Right lobe of liver (tissue), 6 donors: ENCODE measurements at places on chromosomes 4 and X. TPM values are rescaled to one million over a fixed set of nuclear protein-coding genes. Genes with fewer than 3 reads are reported as not detected.

The CRMP1 gene
- not detected for total RNA-seq

The HHIP gene
- 3.3 TPM for total RNA-seq

The GLRA3 gene
- not detected for total RNA-seq

DNA sequence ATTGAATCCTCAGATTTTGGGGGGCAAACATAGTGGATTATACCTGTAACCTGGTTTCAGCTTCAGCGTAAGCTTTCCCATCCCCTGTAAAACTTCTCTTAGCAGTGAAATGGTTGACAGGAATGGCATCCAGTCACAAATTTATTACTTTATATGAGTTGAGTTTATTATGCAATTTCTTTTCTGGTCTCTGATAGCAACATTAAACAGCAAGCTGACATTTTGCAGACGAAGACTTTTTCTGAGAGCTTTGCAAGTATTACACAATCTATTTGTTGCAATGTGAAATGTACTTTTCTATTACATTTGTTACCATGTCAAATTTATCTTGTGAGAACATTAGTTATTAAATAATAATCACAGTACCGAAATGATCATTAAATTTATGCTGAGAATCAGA is 60.6 kb downstream of the GSPT2 start:
- no peaks in the 10 kb centered on the region for H3K4me1 ChIP-seq
- no peaks in the 10 kb centered on the region for H3K36me3 ChIP-seq
- peak overlapping the region; percentile 63 for H3K4me3 ChIP-seq
- H3K27me3 ChIP-seq: no peaks in the 10 kb centered on the region
- H3K27ac ChIP-seq: no peak overlapping the region

- no peak overlapping the region for H3K27ac ChIP-seq
- no peak for DNase-seq
- no peak overlapping the region for H3K4me3 ChIP-seq
- no peaks in the 10 kb centered on the region for H3K36me3 ChIP-seq
Measured at GRCh38 chr4:1753294-1753696, 32.0 kb downstream of the TACC3 start.

GRCh38 chr4:181548873-181549575 is 694.2 kb upstream of the TENM3 start:
- no peak overlapping the region for H3K27ac ChIP-seq
- no peaks in the 10 kb centered on the region for H3K27me3 ChIP-seq
- no peak overlapping the region for H3K4me3 ChIP-seq
- H3K4me1 ChIP-seq: no peaks in the 10 kb centered on the region
- H3K36me3 ChIP-seq: no peaks in the 10 kb centered on the region

DNA sequence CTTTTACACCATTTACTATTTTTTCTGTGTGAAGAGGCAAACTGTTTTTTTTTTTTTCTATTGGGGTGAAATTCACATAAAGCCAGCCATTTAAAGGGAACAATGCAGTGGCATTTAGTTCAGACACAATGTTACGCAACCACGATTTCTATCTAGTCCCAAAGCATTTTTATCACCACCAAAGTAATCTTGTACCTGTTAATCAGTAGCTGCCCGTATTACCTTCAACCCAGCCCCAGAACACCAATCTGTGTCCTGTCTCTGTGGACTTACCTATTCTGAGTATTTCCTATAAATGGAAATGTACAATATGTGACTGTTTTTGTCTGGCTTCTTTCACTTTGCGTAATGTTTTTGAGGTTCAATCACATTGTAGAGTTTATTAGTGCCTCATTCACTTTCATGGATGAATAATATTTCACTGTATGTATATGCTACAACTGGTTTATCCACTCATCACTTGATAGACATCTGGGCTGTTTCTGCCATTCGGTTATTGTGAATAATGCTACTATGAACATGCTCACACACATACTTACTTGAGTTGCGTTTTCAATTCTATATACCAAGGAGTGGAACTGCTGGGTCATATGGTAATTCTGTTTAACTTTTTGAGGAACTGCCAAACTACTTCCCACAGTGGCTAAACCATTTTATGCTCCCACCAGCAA is 116.2 kb downstream of the CDS1 start:
- H3K27ac ChIP-seq: no peak overlapping the region
- H3K4me3 ChIP-seq: no peak overlapping the region
- H3K36me3 ChIP-seq: no peaks in the 10 kb centered on the region

DNA sequence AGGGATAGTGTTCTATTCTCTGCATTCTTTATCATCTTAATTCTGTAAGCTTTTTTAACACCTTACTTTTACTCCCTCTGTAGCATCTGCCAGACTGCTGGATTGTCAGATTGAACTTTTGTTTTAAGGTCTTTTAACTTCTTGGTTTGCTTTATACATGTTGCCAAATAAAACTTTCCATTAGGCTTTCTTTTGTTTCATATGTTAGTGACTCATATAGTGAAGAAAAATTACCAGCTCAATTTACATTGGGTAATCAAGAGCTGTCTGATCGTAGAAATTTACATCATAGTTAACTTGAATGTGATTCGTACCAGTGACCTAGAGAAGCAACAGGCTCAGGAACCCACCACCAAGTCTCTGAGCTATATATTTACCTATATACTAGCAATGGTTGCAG is 28.5 kb upstream of the KLHL4 start:
- H3K27me3 ChIP-seq: peaks cover 9% of the 10 kb centered on the region
- H3K4me3 ChIP-seq: no peak overlapping the region
- H3K36me3 ChIP-seq: no peaks in the 10 kb centered on the region
- no peak for DNase-seq

- H3K36me3 ChIP-seq: no peaks in the 10 kb centered on the region
- H3K27me3 ChIP-seq: no peaks in the 10 kb centered on the region
- H3K4me3 ChIP-seq: no peak overlapping the region
- H3K27ac ChIP-seq: no peak overlapping the region
- H3K4me1 ChIP-seq: no peaks in the 10 kb centered on the region
- no peak for DNase-seq
Measured at GRCh38 chr4:108834835-108835384, 72.1 kb upstream of the ETNPPL start.

GRCh38 chrX:13598877-13599276 is 29.5 kb downstream of the EGFL6 start:
- H3K27ac ChIP-seq: no peak overlapping the region
- no peak overlapping the region for H3K4me3 ChIP-seq
- H3K27me3 ChIP-seq: no peaks in the 10 kb centered on the region
- DNase-seq: no peak
- H3K36me3 ChIP-seq: no peaks in the 10 kb centered on the region

DNA sequence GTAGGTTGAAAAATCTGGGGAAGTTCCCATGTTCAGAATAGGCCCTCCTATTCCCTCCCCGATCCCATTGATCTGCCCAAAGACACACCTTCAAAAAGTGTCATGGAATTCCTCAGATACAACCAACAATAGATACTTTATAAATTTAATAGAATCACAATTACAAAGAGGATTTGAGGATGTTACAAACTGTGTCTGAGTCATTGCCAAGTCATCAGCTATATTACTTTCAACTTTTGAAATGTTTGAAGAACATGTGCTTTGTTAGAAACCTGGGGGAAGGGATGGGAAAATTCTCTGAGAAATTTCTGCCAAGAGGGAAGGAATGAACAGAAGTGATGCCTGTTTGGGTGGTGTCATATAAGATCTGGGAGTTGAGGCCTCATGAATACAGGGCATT is 46.7 kb downstream of the KCNIP4 start:
- no peaks in the 10 kb centered on the region for H3K36me3 ChIP-seq
- DNase-seq: no peak
- H3K27me3 ChIP-seq: no peaks in the 10 kb centered on the region
- no peaks in the 10 kb centered on the region for H3K4me1 ChIP-seq

DNA sequence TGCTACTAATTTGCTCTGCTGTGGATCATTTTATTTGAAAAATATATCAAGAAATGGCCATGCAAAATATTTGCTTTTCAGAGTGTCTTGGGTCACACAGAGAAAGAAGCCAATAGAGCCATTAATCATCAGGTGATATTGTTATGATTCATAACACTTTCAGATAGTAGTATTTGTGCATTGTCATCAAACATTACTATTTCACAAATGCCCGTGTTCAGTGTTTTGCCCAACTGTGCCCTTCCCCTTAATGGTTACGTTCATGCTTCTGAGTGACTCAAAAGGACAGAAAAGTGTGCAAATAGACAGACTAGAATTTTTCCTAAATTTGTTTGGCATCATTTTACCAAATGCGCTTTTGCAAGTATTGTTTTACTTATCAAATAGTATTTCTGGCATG is 46.5 kb downstream of the PHOX2B start:
- no peak overlapping the region for H3K27ac ChIP-seq
- H3K4me1 ChIP-seq: no peaks in the 10 kb centered on the region

DNA sequence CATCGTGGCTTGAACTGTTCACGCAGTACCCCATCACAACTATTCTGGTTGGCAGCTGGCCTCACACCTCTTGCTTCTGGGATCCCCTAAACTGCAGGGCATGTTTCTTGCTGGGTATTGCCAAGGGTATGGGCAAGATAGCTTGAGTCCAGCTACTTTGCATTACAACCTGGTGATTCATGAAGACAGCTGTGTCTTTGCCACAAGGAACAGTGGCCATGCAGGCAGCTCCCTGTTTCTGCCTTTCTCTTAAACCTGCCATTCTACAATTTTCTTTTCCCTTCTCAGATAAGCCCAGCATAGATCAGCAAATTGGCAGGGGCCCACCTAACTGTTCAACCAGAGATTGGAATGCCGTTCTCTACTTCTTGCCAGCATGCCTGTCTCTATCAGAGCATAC is 42.8 kb downstream of the TENM3 start:
- no peak overlapping the region for H3K4me3 ChIP-seq
- no peak for DNase-seq
- H3K27ac ChIP-seq: no peak overlapping the region
- no peaks in the 10 kb centered on the region for H3K27me3 ChIP-seq
- H3K4me1 ChIP-seq: no peaks in the 10 kb centered on the region

DNA sequence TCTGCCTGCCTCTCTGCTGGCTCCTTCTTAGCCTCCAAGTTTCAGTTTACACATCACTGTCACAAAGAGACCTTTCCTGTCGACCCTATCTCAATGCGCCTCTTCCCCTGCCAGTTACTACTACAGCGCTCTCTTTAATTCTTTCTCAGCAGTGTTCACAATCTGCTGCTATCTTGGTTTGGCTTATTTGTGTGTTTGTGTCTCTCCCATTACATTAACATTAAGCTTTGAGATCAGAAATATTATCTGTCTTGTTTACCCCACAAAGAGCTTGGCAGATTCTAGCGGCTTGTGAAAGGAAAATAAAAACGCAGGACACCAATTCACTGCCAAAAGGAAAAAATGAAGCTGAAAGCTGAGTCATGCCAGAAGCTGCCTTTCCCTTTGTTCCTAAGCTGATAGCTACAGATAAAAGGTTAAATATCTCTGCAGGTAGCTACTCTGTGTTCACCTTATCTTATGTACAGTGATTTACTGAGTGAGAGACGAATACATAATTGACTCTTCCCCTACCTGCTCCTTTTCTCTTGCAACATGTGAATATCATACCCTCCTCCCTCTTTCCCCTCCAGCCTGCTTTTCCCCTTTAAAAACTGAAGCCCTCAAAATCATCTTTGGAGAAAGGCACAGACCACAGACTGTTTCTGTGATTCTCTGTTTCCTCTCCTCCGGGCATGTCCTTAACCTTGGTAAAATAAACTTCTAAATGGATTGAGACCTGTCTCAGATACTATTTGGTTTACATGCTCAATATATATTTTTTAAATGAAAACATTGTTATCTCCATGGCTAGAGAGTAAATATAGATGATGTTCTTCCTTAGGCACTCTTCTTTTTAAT is 19.3 kb upstream of the SLC9A7 start:
- DNase-seq: no peak
- H3K27me3 ChIP-seq: no peaks in the 10 kb centered on the region
- no peaks in the 10 kb centered on the region for H3K36me3 ChIP-seq
- no peaks in the 10 kb centered on the region for H3K4me1 ChIP-seq
- H3K27ac ChIP-seq: peak overlapping the region; percentile 45

- H3K27me3 ChIP-seq: no peaks in the 10 kb centered on the region
- H3K36me3 ChIP-seq: peaks cover 23% of the 10 kb centered on the region
- no peaks in the 10 kb centered on the region for H3K4me1 ChIP-seq
Measured at GRCh38 chr4:2914256-2915126, 48.7 kb downstream of the NOP14 start.
